ENCODE measurements at places on chromosomes 7 and 10. TPM values are rescaled to one million over a fixed set of nuclear protein-coding genes. Genes with fewer than 3 reads are reported as not detected.

- no peaks in the 10 kb centered on the region for H3K4me1 ChIP-seq
- H3K4me3 ChIP-seq, result no peak overlapping the region
- no peak for DNase-seq
- H3K27me3 ChIP-seq, result peaks cover 38% of the 10 kb centered on the region
- H3K36me3 ChIP-seq, result peaks cover 2% of the 10 kb centered on the region
Observed at GRCh38 chr7:100785878-100786277, 41.4 kb downstream of the EPHB4 start.

DNA sequence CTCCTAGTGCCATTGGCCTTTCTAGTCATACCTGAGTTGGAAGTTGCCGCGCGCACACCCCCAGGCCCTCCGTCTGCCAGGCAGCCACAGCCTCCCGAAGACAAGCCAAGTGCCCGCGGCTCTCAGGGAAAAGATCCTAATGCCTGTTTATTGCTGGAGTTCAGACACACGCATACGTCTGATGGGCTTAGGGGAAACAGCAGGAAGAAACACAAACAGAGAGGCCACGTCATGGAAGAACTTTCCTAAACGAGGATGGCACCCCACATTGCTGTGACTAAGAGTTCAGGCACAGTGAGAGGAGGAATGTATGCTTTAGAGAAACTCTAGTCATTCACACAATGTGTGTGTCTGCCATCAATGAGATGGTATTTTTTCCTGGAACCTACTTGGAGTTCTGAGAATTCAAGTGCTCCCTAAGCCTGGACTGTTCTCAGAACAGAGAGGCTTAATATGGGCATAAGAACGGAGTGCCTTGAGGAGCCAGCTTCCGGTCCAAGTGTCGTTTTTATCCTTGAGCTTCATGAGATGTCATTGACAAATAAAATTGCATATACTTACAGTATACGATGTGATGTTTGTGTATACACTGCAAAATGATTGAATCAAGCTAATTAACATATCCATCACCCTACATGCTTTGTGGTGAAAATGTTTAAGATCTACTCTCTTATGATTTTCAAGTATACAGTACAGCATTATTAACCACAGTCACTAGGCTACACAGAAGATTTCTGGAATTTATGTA, 11.6 kb upstream of the RBP3 start:
- H3K36me3 ChIP-seq, result no peaks in the 10 kb centered on the region
- no peak overlapping the region for H3K4me3 ChIP-seq
- H3K27ac ChIP-seq, result no peak overlapping the region
- DNase-seq, result no peak
- H3K27me3 ChIP-seq, result peaks cover 59% of the 10 kb centered on the region

- no peak overlapping the region for H3K4me3 ChIP-seq
- H3K36me3 ChIP-seq, result no peaks in the 10 kb centered on the region
- H3K27ac ChIP-seq, result no peak overlapping the region
- no peaks in the 10 kb centered on the region for H3K4me1 ChIP-seq
- H3K27me3 ChIP-seq, result peaks cover 10% of the 10 kb centered on the region
- no peak for DNase-seq
Observed at GRCh38 chr7:299628-300027, 9.7 kb downstream of the FOXL3 start.

DNA sequence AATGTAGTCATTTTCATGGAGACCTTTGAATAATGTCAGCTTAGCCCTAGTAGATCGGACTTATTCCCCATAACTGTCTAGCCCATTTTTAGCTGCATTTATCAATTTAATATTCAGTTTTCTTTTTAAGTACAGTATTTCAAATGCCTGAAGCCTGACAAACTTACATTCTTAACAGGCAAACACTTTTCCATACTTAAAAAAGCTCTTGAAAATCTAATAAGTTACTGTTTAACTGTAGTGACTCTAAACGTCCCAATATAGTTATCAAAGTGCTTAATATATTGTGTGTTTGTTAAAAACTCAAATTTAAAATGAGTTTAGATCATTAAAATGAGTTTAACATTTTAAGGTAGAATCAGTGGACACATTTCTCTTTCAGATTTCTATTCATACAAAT, 44.9 kb downstream of the PON1 start:
- no peak overlapping the region for H3K27ac ChIP-seq
- H3K27me3 ChIP-seq, result peaks cover 14% of the 10 kb centered on the region

Gene C7orf33
- total RNA-seq, result not detected

DNA sequence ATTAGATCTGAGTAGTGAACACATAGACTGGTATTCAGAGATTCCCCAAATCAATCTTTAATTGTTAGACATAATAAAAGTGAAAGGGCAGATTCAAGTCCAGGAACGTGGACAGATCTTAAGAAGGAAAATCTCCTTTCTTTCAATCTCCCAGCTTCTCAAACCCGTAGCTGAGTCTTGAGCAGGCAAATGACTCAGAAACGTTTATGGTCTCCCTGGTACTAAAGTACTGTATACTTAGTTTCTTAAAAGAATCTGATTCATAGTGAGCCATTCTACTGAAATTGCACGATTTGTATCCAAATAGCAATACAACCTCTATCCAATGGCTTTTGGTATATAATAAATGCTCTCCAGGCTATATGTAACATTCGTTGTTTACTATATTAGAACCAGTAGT, 140.4 kb upstream of the RHEB start:
- H3K4me1 ChIP-seq, result peaks cover 7% of the 10 kb centered on the region
- H3K27ac ChIP-seq, result no peak overlapping the region
- H3K27me3 ChIP-seq, result no peaks in the 10 kb centered on the region
- H3K4me3 ChIP-seq, result no peak overlapping the region

- DNase-seq, result no peak
- peaks cover 12% of the 10 kb centered on the region for H3K36me3 ChIP-seq
- H3K4me1 ChIP-seq, result peaks cover 7% of the 10 kb centered on the region
- H3K27me3 ChIP-seq, result no peaks in the 10 kb centered on the region
- H3K4me3 ChIP-seq, result no peak overlapping the region
- no peak overlapping the region for H3K27ac ChIP-seq
Observed at GRCh38 chr10:100930368-100930767, 17.6 kb downstream of the SLF2 start.

DNA sequence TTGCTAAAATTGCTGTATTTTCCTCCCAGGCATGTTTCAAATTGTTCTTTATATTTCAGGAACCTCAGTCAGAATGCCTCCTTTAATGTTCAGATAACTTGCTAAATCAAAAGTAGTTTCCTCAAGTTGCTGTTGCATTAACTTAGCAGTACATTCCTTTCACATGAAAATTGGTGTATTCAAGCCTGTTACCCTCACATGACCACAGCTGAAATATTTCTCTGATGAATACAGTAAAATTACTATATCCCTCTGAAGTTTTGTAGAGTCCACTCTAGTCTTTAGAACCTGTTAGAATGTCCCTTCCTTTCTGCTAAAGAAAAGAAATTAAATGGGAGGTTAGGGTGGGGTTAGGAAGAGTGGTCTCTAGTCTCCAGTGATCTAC, 24.5 kb upstream of the C1GALT1 start:
- peaks cover 39% of the 10 kb centered on the region for H3K4me1 ChIP-seq
- H3K4me3 ChIP-seq, result peak overlapping the region; percentile 83
- DNase-seq, result no peak
- H3K36me3 ChIP-seq, result peaks cover 3% of the 10 kb centered on the region
- no peaks in the 10 kb centered on the region for H3K27me3 ChIP-seq
- peak overlapping the region; percentile 91 for H3K27ac ChIP-seq

Measured in T-helper 17 cell (primary cell).